ENCODE measurements at places on chromosomes 6 and 20.
A peak's percentile ranks its signal among the peaks of the same experiment; 100 is the strongest.

- no peak for DNase-seq
Observed at GRCh38 chr6:31922942-31923341, 4.6 kb upstream of the C2 start.

- DNase-seq: no peak
Observed at GRCh38 chr20:51767867-51768758, at the start of gene ATP9A. ATP9A (minus strand) TSS chr20:51768390; CDS start chr20:51768369, 21 bp downstream.

DNA sequence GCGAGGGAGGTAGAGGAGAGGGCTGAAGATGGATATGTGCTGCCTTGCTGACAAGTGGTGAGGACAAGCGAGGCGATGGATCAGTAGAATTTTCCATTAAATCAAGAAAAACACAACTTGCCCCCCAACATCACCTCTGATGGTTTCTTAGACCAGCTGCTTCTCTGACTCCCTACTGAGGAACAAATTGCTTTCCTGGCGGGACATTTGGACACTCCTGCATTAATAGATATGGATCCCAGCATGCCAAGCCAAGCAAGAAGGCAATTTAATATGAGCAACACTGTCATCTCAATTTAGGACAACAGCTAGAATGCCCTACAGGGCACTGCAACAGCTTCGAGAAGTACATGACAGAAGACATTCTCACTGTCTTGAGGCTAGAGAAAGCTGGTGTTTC, 248.4 kb upstream of the AGPAT4 start:
- no peak for DNase-seq

- no peak for DNase-seq
Observed at GRCh38 chr20:52446421-52447224, 255.0 kb upstream of the ZFP64 start.

GRCh38 chr6:2973676-2974075, 2.3 kb upstream of the SERPINB6 start:
- no peak for DNase-seq

GRCh38 chr6:156336089-156336488, 441.1 kb upstream of the ARID1B start:
- DNase-seq: no peak

GRCh38 chr6:151181706-151182363, 57.9 kb upstream of the AKAP12 start:
- no peak for DNase-seq

DNA sequence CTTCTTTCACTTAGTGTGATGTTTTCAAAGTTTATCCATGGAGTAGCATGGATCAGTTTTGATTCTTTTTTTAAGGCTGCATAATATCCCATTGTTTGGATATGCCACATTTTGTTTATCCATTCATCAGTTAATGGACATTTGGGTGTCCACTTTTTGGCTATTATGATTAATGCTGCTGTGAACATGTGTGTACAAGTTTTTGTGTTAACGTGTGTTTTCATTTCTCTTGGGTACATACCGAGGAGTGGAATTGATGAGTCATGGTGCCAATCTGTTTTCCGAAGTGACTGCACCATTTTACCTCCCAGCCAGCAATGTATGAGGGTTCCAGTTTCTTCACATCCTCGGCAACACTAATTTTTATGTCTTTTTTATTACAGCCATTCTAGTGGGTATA, 78.4 kb upstream of the CCDC28A start:
- DNase-seq: no peak

DNA sequence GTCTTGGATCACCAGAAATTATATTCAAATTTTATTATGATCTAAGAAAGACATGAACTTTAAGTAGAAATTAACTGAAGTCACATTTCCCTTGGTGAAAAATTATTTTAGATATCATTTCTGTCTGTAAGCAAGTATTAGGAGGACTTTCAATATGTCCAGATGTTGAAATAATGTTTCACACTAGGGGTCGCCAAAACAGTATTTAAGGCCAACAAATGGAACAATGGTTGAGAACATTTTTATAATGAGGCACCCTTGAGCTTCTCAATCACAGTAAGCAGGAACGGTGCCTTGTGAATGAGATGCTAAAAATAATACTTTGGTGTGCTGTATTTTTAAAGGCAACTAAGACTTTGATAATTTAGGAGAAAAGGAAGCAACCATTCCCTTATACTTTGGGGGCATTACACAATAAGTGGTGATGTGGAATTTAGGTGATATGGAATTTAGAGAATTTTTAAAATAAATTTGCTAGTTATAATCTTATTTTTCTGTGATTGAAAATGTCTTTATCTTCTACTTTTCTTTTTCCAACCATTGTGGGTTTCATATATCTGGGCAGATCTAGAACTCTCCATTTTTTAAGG, 9.6 kb upstream of the SF3B5 start:
- no peak for DNase-seq

- DNase-seq: no peak
Observed at GRCh38 chr20:44695674-44696300, 19.4 kb upstream of the CCN5 start.

GRCh38 chr6:138844192-138844591, 48.3 kb downstream of the ECT2L start:
- no peak for DNase-seq

DNA sequence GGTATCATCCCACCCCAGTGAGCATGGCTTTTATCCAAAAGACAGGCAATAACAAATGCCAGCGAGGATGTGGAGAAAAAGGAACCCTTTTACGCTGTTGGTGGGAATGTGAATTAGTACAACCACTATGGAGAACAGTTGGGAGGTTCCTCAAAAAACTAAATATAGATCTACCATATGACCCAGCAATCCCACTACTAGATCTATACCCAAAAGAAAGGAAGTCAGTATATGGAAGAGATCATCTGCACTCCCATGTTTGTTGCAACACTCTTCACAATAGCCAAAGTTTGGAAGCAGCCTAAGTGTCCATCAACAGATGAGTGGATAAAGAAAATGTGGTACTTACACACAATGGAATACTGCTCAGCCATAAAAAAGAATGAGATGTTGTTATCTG, 5.9 kb upstream of the KIAA1755 start:
- DNase-seq: no peak

DNA sequence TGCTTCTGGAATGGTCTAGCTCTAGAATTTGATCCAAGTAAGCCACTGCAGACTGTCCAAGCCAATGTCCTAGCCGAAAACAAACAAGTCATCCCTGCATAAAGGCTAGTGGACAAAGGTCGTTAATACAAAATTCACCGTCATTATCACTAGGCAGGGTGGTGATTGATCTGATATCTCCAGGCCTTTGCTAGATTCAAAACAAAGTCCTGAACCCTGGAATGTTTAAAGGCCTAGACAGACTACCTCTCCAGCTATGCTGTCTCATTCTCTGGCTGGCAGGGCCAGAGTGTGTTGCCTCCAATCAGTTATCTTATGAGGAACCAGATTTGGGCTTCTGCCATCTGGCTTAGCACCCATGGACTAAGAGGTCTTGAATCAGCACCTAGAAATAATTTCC, 38.3 kb downstream of the MAP7 start:
- no peak for DNase-seq

DNA sequence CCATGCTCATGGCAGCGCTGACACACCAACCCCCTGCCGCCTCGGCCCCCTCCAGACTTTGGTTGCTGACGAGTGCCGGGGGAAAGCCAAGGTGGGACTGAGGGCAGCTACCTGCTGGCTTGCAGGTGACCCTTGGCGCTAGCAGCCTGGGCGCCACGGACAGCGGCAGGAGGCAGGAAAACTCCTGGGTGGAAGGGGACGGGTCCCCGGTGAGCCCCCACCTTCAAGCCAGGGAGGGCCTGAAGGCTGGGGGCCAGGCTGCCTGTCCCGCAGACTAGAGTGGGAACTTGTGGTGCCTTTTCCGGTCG, 226.7 kb downstream of the OTOR start:
- no peak for DNase-seq

- DNase-seq: no peak
Observed at GRCh38 chr6:56751604-56752003, 108.9 kb upstream of the DST start.

GRCh38 chr6:7108964-7109836, 1.4 kb downstream of the RREB1 start:
- DNase-seq: peak; percentile 14

- DNase-seq: peak; percentile 81
Observed at GRCh38 chr20:33443512-33444239, at the start of gene SNTA1. SNTA1 (minus strand) TSS chr20:33443763; CDS start chr20:33443620, 143 bp downstream.

- DNase-seq: no peak
Observed at GRCh38 chr6:20997143-20997769, 463.0 kb downstream of the CDKAL1 start.

GRCh38 chr20:33964441-33964840, 29.3 kb upstream of the RALY start:
- DNase-seq: no peak

GRCh38 chr6:144731229-144731628, 446.1 kb downstream of the UTRN start:
- no peak for DNase-seq

GRCh38 chr6:40733770-40734396, 146.7 kb upstream of the LRFN2 start:
- no peak for DNase-seq

- no peak for DNase-seq
Observed at GRCh38 chr6:141483598-141484061, 649.1 kb upstream of the GJE1 start.

GRCh38 chr6:35589904-35590303, 77.2 kb upstream of the TULP1 start:
- no peak for DNase-seq

- DNase-seq: no peak
Observed at GRCh38 chr6:103404799-103405198, 1454.9 kb downstream of the HACE1 start.

GRCh38 chr6:53273370-53273769, 75.4 kb downstream of the ELOVL5 start:
- no peak for DNase-seq

- DNase-seq: no peak
Observed at GRCh38 chr6:124887872-124888580, 74.2 kb upstream of the RNF217 start.

- no peak for DNase-seq
Observed at GRCh38 chr6:22819209-22819608, 249.8 kb downstream of the HDGFL1 start.

DNA sequence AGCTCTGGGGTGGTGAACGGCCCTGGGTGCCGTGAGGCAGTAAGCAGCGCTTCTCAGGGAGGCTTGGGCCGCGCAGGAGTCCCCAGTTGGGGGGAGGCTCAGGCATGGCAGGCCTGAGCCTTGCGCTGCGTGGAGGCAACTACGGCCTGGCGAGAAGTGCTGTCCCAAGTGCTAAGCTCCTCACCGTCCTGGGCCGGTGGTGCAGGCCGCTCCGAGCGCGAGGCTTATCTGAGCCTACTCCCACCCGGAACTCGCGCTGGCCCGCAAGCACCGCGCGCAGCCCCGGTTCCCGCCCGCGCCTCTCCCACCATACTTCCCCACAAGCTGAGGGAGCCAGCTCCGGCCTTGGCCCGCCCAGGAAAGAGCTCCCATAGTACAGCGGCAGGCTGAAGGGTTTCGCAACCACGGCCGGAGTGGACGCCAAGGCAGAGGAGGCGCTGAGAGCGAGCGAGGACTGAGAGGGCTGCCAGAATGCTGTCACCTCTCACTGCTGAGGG, 1.8 kb upstream of the WRNIP1 start:
- DNase-seq: no peak

- no peak for DNase-seq
Observed at GRCh38 chr6:170185175-170185978, 105.5 kb downstream of the DLL1 start.

DNA sequence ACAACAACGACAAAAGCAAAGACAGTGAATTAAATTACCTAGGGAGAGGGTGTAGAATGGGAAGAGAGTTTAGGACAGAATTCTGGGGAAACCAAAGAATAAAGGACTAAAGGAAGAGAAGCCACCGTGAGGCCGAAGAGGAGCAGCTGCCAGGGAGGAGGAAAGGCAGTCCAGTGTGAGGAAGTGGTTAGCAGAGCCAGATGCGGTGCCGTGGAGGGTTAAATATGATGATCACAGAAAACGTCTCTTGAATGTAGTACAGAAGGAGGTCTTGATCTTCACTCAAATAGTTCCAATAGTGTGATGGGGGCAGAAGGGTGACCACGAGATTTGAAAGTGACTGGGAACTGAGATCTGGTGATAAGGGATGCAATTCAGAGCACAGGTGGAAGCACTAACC, 67.7 kb downstream of the TMEM244 start:
- DNase-seq: no peak

DNA sequence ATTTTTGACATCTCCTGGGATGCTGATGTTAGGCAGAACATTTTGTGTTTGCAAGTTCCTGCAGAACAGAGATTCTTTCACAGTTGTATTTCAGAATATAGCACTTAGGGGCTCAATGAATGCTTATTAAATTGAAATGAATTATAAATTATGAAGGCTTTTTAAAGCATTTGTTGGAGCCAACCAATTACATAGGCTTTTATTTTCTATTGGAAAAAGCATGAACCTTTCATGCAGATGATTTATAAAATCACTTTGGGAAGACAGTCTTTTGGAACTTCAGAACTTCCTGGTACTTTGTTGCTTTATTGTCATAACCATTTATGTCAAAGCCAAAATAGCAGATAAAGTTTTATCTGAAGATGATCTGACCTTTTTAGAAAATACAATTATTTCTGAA, 69.2 kb upstream of the HINT3 start:
- no peak for DNase-seq

DNA sequence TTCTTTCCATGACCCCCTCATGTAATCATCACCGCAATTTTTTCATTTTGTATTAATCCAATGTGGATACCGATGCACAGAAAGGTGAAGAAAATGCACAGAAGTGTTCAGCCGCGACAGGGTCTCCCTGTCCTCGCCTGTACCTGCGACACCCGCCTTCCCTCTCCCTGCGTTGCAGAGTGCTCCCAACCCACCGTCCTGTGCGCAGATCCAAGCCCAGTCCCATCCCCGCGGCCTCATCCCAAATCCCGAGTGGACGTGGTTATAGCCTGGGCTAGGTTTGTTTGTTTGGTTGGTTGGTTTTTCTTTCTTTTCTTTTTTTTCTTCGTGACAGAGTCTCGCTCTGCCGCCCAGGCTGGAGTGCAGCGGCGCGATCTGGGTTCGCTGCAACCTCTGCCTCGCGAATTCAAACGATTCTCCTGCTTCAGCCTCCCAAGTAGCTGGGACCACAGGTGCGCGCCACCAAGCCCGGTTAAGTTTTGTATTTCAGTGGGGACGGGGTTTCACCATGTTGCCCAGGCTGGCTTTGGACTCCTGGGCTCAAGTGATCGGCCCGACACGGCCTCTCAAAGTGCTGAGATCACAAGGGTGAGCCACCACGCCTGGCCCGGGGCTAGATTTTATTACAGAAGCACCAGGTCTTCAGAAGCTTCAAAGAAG, 536 bp upstream of the RAET1G start:
- DNase-seq: no peak

GRCh38 chr6:96947055-96947454, 22.5 kb downstream of the KLHL32 start:
- peak; percentile 1 for DNase-seq

- no peak for DNase-seq
Observed at GRCh38 chr6:112503091-112503596, 156.0 kb downstream of the RFPL4B start.
